ENCODE measurements at places on chromosomes 2 and 18.

GRCh38 chr18:28411806-28412205 is 234.9 kb upstream of the CDH2 start:
- DNase-seq = no peak

DNA sequence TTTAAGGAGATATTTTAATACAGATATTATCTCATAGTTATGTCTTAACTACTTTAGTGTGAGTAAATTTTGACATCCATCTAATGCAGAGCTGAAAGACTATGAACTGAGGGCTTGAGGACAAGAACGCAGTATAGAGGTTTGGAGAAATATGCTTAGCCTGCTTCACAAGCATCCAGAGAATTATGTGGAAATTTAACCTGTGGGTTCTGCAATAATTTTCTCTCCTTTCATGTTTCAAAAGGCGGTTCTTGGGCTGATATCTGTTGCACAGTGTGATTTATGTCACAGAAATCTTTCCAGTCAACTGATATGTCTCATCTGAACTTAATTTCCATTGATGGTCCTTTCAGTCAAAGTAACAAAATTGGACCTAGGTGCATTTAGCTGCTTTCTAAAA is 371.9 kb upstream of the VRK2 start:
- DNase-seq = no peak

- DNase-seq = no peak
These were observed 61.6 kb downstream of the HDAC4 start for GRCh38 chr2:239339241-239339640.

DNA sequence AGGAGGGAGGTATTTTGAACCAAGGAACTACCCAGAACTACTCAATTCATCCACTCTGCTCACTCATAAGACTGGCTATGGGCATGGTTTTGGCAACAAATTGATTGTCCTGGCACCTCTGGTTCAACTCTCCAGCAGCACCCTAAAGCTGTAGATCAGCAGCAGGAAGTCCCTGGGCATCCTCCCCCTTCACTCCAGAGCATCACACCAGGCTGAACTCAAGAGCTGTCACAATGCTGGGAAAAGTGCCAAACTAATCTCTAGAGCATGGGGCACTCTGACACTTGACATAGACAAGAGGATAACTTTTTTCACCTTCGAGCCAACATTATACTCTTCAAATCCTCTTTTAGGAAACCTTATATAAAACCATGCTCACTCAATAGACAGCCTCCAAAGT is 154.1 kb upstream of the RBBP8 start:
- DNase-seq = no peak

DNA sequence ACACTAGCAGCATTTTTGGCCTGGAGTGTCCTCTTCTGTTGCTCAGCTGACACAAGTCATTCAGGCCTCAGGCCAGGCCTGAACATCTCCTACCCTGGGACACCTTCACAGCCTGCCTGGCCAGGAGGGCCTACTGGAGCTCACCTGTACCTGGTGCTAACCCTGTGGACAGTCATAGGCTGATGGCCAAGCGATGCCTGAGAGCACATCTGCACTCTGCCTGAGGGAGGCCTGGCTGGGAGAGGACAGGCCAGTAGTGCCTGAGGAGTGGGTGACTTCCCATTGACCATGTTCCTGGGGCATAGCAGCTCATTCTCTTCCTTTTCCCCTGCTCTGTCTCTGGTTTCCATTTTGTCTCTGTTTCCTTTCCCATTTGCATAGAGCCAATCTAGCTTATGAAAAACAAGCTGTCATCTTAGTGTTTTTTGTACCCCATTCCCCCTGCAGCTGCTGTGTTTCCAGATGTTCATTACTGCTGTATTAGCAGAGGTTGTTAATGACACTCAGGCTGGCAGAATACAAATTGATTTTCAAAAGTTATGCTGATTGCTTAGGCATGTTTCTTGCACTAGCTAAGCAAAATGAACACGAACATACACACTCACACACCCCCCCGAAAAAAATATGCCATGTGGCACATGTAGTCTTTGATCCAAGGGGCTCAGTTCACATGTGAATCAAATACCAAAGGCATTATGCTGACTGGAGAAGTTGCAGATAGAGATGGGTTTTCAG is 149.7 kb upstream of the HS6ST1 start:
- no peak for DNase-seq

DNA sequence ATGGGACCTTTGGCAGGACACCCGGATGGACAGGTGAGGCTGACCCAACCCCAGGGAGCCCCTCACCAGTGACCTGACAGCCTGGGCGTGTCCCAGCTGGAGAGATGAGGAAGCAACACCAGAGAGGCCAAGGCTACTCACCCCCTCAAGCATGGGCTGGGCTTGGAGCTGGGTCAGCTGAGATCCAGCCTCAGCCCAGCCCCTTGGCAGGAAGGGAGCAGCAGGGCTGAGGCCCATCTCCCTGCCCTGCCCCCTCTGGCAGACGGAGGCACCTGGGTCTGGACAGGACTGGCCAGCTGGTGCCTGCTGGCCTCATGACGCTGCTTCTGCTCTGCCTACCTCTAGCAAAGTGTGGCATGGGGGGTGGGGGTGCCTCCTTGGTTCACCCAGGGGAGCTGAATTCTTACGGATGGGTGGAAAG is 37.8 kb downstream of the HS6ST1 start:
- DNase-seq = no peak

DNA sequence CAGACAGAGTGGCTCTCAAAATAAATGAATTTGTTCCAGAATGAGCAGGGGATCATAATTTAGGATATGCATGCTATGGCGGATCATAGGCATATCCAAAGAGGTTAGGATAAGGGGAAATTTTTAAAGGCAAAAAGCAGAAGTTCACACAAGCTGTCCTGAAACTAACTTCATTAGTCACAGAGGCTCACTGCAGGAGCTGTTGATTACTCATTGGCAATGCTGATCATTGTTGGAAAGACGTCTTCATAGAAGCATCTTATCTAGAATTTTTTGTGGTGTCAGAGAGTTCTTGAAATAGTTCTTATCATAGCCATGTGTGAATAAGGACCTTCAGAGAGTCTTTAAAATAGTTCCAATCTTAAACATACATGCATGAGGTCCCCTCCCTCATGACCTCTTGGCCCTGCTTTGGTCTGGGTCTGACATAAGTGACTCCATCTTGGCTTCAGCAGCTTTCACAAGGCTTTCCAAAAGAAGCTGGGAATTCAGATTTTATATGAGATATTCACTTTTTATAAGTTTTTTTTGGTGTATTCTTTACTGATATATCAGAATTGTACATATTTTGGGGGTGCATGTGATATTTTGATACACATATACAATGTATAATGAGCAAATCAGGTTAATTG is 7.5 kb upstream of the CCDC195 start:
- no peak for DNase-seq

- DNase-seq = no peak
These were observed 58.5 kb downstream of the PTRHD1 start for GRCh38 chr2:24734741-24735140.

- no peak for DNase-seq
These were observed 48.0 kb downstream of the TRABD2A start for GRCh38 chr2:84832772-84833461.

DNA sequence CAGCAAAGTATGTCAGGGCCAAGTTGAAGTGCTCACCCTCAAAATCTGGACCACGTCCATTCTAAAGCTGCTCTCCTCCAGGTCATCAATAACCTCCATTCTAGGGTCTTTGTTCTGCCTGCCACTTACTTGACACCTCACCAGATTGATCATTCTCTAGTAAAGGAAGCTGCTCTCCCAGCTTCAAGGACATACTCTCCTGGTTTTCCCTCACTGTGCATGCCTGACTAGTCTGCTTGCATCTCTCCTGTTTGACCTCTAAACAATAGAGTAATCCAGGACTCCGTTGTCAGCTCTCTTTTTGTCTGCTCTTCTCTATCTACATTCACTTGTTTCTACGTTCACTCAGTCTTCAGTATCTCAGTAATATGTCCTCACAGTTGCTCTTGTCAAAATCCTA is 59.1 kb downstream of the FRZB start:
- DNase-seq = no peak

GRCh38 chr2:228771315-228771714 is 499.8 kb downstream of the PID1 start:
- no peak for DNase-seq

- DNase-seq = no peak
These were observed 261.1 kb downstream of the NBAS start for GRCh38 chr2:15299904-15300520.

GRCh38 chr2:237413777-237414661 is at the start of gene COL6A3:
COL6A3 (minus strand) TSS chr2:237414164; CDS start chr2:237396817, 17,347 bp downstream.
- DNase-seq = no peak

GRCh38 chr18:61702007-61702406 is 190.8 kb downstream of the RNF152 start:
- no peak for DNase-seq

DNA sequence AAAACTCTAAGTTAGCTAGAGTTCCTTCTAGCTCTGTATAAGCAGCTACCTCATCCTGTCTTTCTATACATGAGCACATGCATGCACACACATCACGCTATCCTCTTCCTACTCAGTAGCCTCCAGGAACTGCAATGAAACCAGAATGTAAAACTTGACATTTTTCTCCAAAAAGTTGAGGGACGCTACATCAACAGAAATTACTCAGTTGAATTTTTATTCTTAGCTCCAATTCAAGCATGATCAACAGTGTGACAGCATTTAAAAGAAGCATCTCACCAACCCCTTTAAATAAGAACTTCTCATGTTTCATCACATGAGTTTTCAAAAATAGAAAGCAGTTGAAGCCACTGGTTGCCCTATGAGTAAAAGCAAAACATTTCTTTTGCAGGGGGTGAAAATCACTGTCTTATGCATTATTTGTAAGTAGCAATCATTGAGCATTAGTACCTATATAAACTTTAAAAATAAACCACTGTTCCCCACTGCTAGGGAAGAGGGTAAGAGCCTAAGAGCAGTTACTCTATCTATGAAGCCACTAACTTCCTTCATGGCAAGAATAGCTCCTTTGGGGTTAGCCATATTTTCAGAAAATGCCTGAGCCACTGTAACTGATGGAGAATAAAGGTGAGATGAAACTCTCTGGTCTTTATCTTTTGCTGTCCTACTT is 77.9 kb upstream of the ARL5A start:
- no peak for DNase-seq

- no peak for DNase-seq
These were observed 7.3 kb downstream of the EMX1 start for GRCh38 chr2:72924353-72925240.

DNA sequence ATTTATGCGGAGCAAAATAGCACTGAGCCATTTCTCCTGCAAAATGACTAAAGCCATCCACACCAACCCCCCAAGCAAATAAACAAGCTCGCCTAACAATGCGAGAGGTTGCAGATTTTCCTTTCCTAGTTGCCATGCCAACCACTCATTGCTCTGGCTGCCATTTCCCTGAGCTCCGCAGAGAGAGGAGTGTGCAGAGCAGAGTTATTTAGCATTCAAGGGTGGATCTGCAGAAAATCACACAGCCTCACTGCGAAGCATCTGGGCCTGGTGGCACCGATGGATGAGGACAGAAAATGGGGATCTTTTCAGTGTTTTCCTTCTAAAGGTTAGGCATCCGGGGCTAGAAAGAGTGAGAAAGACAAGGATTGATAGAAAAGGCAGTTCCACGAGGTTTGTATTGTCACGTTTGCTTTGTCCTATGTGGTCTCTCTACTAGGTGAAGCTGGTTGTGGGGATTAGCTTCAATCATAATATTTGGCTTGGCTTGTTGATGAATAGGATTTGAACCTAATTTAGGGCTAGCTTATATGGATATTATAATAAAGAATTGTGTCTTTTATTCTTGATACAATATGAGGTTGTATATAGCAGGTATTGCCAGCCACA is 110.2 kb upstream of the UNC80 start:
- peak; percentile 88 for DNase-seq

- no peak for DNase-seq
These were observed 61.4 kb downstream of the SOS1 start for GRCh38 chr2:39059366-39059952.

DNA sequence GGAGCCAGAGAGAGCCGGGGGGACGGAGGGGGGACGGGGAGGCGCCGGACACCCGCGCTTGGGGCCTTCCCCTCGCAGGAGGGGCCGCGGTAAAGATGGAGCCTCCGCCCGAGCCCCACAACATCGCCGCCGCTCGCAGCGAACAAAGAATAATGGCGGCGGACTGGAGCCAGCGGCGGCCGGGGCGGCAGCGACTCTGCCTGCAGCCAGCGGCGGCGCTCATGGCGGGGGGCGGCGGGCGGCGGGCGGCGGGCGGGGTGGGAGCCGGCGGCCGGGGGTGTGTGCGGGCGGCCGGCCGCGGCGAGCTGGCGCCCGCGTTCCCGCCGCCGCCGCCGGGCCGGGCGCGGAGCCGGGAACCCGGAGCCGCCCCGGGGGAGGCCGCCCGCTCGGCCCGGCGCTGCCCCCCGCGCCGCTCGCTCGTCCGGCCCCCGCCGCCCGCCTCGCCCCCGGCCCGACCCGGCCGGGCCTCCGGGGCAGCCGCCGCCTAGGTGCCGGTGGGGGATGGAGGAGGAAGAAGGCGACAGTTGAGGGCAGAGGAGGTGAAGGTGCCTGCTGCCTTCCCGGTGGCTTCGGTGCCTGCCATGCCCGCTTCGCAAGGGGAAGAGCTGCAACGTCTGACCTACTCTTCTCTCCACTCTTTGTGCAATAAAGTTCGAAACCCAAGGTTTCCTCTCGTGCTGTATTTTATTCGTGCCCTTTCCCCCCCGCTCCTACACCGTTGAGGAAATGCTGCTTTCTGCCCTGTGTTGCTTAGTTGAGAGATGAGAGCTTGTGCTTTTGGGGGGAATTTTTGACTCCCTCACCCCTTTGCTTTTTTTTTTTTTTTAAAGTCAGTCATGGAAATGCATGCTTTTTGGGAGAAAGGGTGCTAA is 634 bp downstream of the CREB1 start:
- peak; percentile 37 for DNase-seq

DNA sequence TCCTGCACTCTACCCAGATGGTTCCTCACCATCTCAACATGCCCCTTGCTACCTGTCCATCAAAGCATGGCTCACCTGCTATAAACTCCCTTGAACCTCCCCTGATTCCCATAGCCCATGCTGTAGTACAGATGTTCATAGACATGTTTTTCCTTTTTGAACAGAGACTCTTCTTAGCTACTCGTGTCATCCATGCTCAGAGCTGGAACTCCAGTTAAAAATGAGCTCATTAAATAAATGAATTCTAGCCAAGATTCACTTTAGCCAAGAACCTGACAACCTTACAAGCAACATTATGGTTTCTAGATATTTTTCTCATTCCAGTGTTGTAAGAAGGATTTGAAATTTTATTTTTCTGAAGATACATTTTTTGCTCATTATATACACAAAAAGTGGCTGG is 65.0 kb downstream of the SCG2 start:
- no peak for DNase-seq

- DNase-seq = no peak
These were observed 50.5 kb downstream of the MAP4K4 start for GRCh38 chr2:101748000-101748399.

GRCh38 chr18:64379662-64380061 is 230.8 kb upstream of the LINC00305 start:
- DNase-seq = no peak

- no peak for DNase-seq
These were observed 134.1 kb upstream of the DLGAP1 start for GRCh38 chr18:4589056-4589800.

DNA sequence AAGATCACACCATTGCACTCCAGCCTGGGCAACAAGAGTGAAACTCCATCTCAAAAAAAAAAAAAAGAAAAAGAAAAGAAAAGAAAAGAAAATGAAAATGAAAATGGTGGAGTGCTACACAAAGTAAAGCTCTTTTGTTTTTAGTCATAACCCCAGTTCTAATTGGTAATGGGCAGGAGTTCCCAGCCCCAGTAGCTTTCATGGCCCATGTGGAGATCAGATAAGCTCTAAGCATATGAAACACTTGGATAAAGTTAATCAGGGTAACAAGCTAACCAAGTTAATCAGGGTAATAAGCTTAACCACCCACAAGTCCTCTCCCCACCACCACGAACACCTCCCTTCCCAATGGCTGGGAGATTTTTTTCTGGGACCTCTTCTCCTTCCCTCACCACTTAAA is 240.8 kb downstream of the BCL11A start:
- no peak for DNase-seq
